Activated CD8-positive, alpha-beta memory T cell treated with anti-CD3 and anti-CD28 coated beads for 1 hour (primary cell): ENCODE measurements at places on chromosomes 3 and 15.

- no peak for DNase-seq
These were observed 22.4 kb upstream of the CORO2B start for GRCh38 chr15:68556139-68556990.

DNA sequence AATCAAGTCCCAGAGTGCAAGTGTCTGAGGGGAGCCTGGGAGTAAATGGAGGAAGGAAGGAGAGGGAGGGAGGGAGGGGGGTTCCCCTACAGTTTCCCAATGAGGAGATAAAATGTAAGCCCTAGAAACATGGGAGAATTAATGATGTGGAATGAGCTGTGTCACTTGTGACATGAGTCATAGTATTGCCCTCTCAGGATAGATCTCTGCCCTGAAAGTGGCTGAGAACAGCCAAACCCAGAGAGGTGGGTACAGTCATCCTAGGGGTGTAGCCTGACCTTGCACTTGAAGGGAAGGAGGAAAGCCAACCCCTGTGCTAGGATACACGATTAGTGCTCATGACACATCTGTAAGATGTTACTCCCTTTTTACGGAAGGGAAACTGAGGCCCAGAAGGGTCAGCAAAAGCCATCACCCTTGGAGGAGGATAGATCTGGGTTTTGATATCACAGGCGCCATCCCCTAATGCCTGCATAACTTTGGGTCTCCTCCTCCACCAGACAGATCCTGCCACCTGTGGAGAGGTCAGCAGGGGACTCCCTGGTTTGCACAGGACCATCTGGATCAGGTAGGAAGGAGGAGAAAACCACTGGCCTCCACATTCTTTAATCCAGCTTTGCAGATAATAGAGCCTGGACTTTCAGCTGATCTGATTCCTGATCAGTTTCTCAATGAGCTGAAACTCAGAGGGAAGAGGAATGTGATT lies 23.1 kb upstream of the USP3 start:
- DNase-seq, result no peak

- no peak for DNase-seq
These were observed 68.8 kb downstream of the TCF12 start for GRCh38 chr15:56987286-56987685.

- no peak for DNase-seq
These were observed 28.3 kb downstream of the PTH1R start for GRCh38 chr3:46905661-46906451.

GRCh38 chr3:32062950-32063582 lies 43.4 kb upstream of the GPD1L start:
- DNase-seq, result no peak

- no peak for DNase-seq
These were observed 151.9 kb downstream of the ADAMTS17 start for GRCh38 chr15:100189849-100190248.

DNA sequence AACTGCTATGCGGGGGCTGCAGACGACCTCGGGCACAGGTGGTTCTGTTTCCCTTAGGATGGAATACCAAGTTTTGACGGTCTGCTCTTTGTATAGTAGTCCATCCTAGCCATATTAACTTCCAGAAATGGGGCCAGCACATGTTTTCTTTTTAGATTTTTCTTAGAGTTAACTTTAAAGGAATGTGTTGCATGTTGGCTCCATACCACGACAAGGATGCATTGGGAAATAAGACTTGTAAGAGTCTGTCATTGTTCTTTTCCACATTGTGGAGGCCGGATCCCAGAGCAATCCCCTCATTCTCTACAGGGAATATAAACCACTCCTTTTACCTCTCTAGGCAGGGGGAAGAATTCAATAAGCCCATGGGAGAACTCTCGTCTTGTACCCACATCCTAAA lies 87.1 kb upstream of the PLSCR4 start:
- DNase-seq, result no peak

- no peak for DNase-seq
These were observed 11.1 kb upstream of the TMC3 start for GRCh38 chr15:81384891-81385720.

- no peak for DNase-seq
These were observed 227.2 kb downstream of the SQOR start for GRCh38 chr15:45862034-45862433.

DNA sequence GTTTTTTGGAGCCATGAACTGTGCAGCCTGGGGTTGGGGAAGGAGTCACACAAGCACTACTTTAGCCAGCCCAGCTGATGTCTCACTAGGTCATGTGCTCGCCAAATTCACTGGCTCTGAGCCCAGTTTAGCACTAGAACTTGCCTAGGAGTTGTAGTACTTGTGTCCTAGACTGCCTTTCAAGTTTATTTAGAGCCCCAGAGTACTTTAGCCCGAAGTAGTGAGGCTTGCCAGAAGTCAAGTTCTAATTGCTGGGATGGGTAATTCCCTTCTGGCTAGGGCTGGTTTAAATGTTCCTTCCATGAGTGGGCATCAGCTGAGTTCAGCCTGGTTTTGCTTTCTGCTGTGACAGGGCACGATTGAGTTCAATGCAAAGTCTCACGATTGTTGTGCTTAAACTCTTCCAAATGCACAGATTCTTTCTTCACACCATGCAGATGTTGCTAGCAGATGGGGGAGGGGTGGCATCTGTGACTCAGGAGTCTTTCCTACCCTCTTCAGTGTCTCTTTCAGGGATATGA lies 228.2 kb upstream of the ZPLD1 start:
- no peak for DNase-seq

DNA sequence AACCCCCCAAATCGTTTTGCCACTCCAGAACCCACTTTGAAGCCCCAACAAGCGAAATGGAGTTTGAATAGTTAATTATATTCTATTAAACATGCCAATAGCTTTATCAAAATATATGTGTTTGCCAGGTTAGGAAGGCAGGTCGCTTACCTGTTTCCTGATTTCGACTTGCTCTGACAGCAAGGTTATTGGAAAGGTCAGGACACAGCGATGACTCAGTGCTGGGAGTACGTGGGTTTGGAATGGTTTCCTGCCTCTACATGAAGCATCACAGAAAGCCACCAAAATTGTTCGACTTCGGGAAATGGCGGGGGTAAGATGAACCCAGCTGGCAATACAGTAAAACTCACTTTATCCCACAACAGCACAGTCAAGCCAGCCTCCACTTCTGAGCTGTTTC lies 135.6 kb upstream of the ABI3BP start:
- no peak for DNase-seq

DNA sequence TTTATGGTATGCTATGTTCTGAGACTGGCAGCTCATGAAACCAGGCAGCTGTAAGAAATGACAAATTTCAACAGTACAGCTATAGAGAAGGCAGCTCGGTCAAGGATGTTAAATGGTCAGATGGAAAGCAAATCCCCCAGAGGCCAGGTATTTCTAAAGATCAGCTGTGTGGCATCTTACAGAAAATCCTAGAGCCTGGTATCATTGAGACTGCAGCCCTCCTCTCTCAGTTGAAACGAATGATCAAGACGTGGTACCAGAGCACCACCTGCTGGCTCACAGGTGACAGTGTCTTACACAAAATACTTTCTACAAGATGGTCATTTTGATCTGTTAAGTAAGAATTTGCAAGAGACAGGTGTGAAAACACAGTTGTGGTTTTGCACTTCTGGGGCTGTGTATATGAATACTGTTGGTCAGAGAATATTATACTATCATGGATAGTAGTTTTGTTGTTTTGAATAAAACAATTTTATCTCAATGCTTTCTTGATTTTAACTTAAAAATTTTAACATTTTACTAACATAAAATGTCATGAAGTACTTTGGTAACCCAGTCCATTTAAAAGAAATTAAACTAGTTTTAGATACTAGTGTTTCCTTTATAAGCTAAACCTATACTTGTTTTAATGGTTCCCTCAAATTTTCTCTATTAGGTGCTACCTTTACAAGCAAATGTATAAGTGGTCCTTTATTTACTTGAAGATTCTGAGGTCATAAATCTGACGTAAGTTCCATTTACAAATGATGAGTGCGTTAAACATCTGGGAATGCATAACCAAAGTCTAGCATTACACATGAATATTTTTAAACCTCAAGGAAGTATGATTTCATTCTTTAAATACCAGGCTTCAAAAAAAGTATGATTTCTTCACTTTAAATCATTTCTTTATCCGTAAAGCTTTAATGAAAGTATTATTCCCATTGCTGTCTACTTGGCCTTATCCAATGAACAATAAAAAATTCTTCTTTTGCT lies 121.8 kb downstream of the PDZRN3 start:
- DNase-seq, result no peak

DNA sequence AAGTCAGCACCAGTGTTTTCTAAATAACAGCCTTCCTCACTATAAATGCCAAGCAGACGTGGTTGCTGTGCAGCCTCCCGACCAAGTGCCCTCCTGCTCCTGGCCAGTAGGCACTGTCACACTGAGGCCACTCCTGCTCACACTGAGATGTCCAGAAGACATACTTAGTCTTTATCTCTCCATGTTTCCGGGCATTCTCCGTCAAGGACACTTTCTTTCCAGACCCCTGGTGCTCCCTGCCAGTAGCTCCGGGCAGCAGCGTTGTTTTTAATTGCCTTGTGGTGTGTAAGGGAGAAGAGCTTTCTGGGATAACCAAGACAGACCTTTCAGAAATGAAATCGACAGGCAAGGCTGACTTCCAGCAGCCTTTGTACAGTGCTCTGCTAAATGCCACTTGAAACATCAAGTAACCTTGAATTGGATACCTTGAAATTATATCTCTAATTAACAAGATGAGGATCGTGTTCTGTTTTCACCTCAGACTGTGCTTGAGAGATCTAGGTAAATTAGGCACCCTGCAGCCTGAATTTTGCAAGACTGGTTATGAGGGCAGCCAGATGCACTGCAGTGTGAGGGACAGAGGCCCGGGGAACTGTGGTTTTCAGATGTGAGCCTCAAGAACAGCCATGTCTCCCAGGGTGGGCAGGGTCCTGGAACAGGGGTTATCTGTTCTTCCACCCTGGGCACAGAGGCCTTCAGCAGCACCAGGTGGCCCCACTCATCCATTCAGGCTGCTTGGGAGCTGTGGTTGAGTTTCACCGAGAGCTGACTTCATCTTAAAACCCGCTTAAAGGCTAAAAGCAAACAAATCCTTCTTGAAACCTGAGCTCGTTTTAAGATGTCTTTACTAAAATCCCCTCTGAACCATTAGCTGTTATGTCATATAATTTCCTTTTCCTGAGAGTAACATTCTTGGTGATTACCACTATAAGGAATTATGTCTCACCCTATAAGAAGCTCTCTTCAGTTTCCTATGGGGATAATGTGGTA lies 105.5 kb upstream of the IL12A start:
- DNase-seq, result no peak

GRCh38 chr3:196609805-196610515 lies 29.5 kb upstream of the NRROS start:
- no peak for DNase-seq

- DNase-seq, result no peak
These were observed 14.3 kb upstream of the DOCK3 start for GRCh38 chr3:50660386-50660785.

DNA sequence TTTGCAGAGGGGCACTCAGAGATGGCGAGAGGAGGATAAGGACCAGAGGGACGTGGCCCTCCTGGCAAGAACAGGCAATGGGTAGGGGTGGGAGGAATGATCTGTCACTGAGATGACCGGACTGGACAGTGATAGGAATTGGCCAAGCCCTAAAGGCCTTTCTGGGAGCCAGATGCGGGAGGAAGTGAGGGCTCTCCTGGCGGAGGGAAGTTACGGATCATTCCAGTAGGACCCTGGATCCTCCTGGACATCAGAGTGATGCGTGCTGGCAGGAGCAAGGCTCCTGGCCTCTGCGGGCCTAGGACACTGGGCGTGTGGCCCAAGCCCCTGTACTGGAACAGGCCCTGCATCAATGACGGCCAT lies 23.4 kb downstream of the KIF7 start:
- no peak for DNase-seq

DNA sequence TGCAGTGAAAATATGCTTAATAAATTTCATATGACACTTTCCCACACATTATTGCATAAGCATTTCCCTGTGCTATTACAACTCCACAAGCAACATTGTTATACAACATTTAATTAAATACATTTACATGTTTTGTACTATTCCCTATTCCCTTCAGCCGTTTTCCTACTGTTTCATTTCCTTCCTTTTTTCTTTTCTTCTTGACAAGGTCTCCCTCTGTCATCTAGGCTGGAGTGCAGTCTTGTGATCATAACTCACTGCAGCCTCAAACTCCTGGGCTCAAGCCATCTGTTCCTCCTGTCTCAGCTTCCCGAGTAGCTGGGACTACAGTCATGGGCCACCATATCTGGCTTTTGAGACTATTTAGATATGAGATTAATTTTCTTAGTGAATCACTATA lies 254.7 kb downstream of the NFKBIZ start:
- DNase-seq, result no peak

GRCh38 chr15:101490408-101490891 lies 943 bp upstream of the PCSK6 start:
- DNase-seq, result no peak

- no peak for DNase-seq
These were observed 12.4 kb downstream of the ACAA1 start for GRCh38 chr3:38124324-38125122.
